RKO (cell line): ENCODE measurements at places on chromosomes 4 and X.
A peak's percentile ranks its signal among the peaks of the same experiment; 100 is the strongest.

DNA sequence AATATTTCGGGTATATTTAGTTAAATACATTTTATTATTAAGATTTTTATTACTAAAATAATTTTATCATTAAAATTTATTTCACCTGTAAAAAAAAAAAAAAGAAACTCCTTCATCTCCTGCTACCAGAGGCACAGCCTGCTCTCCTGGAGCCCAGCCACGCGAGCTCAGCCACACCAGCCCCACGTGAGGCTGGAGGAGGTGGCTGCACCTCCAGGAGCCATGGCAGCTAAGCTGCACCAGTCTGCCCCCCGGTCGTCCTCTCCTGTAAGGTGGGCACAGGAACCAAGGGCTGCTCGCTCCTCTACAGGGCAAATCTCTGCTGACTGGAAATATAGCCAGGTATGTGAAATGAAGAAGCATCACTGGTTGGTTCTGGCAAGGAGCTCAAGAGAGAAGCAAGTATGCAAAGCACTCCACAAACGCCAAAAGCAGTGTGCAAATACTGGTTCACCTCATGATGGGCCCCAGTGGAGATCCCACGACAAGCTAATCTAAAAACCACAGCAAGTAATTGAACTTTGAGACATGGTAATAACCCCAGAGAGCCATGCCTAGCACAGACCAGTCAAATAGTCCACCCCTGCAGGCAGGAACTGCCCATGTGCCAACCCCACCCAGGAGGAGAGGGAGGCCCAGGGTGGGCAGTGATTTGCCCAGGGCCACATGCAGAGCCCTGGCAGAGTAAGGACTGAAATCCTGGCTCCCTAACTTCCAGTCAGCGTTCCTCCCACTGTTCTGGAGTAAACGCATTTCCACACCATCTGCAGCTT lies 90.1 kb downstream of the WFS1 start:
- no peak for DNase-seq

- no peak for DNase-seq
Measured at GRCh38 chr4:173652283-173652931, 122.4 kb upstream of the HAND2 start.

DNA sequence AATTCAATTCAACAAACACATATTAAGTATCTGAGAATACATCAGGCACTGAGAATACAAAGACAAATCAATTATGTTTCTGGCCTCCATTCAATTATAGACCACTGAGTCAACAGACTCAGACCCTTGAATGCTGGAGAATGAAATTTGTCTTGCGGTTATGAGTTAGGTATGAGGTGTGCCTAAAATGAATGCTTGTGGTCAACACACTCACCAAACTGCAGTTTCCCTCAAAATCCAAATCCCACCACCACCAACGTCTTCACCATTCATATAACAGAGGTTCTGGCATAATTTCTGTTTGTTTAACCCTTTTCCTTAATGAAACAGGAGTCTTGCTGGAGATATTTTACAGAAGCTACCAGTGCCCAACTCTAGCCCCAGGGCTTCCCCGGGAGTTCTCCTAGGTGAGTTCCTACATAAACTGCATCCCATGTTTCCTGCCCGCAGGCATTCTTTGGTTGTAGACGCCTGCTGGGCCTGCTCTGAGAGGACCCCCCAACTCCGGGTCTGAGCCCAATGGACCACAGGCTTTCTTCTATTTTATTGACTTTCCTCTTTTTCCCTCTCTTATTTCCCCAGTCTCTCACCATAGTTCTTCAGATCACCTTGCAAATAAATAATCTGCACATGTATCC lies 119.2 kb downstream of the DDX53 start:
- no peak for DNase-seq

DNA sequence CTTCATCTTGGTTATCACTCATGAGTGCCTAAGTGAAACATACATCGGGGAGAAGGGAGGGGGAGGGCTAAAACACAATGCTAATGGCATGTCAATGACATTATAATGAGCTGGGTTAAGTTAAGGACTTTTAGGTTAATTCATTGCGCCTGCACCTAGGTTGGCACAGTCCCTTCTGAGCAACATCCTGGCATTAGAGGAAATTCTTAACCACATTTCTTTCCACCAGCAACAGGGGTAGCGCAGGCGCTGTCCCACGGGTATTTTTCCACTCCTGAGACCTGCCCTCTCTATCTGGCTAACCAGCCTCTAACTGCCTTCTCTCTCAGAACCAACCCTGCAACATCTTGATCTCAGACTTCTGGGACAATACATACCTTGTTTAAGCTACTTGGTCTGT lies 39.0 kb upstream of the PROM1 start:
- DNase-seq = no peak

GRCh38 chrX:14676431-14676830 lies 147.1 kb downstream of the GLRA2 start:
- no peak for DNase-seq

DNA sequence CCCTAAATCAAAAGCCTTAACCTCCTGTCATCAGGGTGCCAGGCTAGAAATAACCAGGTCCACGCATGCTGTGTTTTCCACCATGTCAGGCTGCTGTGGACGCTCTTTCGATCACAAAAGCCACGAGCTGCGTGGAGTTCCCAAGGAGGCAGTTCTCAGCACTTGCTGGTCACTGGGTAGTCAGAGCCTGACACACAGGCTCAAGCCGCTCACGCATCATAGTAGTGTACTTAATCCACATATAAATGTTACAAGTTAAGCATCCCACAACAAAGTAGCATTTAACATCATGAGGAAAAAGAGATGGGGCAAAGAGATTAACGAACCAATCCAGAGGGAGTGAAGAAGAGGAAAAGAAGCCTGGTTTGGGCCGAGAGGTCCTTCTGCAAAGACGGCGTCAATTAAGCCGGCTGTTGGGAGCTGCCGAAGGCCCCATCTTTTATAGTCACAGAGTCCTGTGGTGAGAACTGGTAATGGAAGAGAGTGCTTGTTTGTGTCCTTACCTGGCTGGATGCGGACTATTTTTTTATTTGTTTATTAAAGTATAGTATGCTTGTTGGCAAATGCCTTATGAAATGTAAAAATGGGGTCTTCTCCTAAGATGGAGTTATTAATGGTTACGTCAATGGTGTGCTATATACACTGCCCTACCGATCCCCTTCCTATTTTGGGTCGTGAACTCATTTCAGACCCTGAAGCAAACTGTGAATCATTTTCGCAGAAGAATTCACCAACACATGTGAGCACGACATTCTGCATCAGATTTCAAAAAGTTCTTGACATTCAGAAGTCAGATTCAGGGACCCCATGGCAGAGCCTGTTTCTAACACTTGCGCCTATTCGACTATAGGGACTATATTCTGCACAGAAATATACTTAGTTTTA lies 675 bp downstream of the PRIMPOL start:
- DNase-seq = peak; percentile 84

GRCh38 chrX:115372152-115372551 lies 82.6 kb downstream of the LUZP4 start:
- DNase-seq = peak; percentile 47

DNA sequence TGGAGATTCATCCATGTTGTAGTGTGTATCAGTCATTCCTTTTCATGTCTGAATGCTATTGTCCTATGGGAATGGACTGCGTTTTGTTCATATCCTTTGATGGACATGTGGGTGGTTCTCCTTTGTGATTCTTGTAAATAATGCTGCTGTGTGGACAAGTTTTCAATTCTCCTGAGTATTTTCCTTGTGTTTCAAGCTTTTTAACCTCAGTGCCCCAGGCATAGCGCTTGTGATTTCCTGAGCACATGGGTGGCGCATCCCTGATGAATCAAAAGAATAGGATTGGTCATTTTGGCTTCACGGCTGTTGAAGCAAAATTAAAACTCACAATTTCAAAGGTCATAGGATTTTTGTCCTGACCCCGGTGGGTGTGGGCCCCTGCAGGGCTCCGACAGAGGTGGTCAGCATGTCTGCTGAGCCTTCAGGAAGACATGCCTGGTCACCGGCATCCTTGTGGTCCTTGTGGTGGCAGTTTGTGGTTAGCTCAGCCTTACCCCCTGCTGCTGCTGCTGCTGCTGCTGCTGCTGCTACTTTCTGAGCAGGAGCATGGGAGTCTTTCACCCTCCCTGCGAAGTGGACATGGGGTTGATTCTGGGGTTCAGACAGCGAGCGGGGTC lies 30.0 kb downstream of the SHROOM2 start:
- DNase-seq = no peak

DNA sequence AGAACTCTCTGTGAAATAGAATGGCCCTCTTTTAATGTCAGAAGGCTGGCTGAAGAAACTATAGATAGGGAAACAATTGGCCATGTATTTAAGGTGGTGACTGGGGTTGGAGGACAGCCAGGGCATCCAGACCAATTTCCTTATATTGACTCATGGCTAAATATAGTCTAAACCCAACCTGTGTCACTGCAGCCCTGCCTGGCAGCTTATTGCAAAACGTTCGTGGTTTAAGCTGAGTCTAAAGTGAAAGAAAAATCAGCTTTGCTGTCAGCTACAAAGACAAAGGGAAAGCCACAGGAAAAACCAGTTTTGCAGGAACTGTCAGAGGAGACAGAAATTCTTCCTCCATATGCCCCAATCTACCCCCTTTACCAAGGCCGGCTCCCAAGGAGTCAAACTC lies 902.8 kb upstream of the NDST4 start:
- peak; percentile 7 for DNase-seq

DNA sequence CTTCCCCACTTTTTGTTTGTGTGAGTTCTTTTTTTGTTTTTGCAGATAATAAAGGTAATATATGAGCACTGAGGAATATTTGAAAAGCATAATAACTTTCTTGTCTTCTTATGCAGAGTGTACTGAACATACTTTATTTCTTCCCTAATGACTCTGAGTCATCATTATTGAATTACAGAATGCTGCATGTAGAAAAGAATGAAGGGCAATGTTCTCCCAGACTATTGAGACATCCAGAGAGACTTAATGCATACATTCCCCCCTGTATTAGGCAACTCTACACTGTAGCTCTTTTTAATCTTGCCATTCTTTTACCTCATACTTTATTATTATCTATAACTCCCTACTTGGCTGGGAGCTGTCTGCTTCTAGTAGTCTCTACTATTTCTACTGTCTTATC lies 240.5 kb upstream of the ANKRD50 start:
- DNase-seq = no peak

DNA sequence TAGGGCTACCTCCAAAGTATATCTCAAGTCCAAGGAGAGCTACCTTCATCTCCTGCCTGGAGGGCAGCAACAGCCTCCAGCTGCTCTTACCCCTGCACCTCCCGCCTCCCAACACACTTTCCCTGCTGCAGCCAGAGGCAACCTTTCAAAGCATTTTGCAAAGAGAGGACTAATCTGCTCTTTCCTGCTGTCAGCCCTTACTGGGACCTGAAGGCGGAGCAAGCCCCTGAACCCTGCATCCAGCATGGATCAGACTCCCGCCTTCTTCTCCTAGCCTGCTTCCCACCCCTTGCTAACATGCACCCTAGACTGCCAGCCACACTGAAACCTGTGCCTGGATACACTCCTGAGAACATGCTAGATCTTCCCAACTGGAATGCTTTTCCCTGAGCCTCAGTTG lies 37.7 kb upstream of the VMA21 start:
- DNase-seq = no peak

- no peak for DNase-seq
Measured at GRCh38 chrX:15245896-15246295, 24.0 kb downstream of the ASB9 start.

- DNase-seq = peak; percentile 34
Measured at GRCh38 chr4:183362916-183363542, 40.8 kb upstream of the CLDN24 start.

- no peak for DNase-seq
Measured at GRCh38 chr4:123356921-123357320, 39.7 kb upstream of the SPRY1 start.
